ENCODE measurements at places on chromosomes 3 and 15. TPM values are rescaled to one million over a fixed set of nuclear protein-coding genes. Genes with fewer than 3 reads are reported as not detected.

- H3K27me3 ChIP-seq = no peaks in the 10 kb centered on the region
- peaks cover 89% of the 10 kb centered on the region for H3K4me1 ChIP-seq
- no peak overlapping the region for H3K4me3 ChIP-seq
Observed at GRCh38 chr15:67089217-67090193, 24.1 kb downstream of the SMAD3 start.

DNA sequence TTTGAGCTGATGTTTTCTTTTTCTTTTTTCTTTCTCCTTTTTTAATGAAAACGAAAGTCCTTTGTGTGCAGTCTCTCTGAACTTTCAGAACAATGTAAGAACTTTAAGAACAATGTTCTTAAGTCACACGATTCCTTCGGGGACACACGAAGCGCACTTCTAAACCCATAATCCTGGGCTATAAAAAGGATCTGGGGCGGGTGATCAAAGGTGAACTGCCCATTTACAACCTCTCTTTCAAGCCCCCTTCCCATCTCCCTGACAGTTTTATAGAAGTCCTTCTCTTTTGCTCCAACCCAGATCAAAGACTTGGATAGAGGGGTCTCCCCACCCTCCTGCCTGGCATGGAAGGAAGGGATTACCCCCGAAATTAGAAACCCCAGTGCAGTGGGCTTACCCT, 126.8 kb downstream of the BDH1 start:
- no peaks in the 10 kb centered on the region for H3K36me3 ChIP-seq
- DNase-seq = no peak
- no peak overlapping the region for H3K27ac ChIP-seq
- peaks cover 36% of the 10 kb centered on the region for H3K4me1 ChIP-seq

DNA sequence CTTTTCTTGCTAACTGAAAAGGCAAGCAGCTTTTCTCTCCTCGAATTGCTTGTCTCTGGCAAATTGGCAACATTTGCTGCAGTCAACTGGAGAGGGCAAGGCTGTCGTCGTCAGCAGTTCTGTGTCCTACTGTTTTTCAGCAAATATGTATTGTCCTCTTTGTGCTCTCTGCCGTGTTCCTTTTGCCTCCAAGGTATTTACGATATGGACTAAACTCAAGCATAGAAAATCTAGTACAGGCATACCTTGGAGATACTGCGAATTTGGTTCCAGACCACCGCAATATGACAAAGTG, 558 bp upstream of the SLC30A4 start:
- peak overlapping the region; percentile 85 for H3K4me3 ChIP-seq
- H3K27me3 ChIP-seq = no peaks in the 10 kb centered on the region
- no peaks in the 10 kb centered on the region for H3K36me3 ChIP-seq
- DNase-seq = no peak
- peak overlapping the region; percentile 91 for H3K27ac ChIP-seq
- peaks cover 30% of the 10 kb centered on the region for H3K4me1 ChIP-seq

DNA sequence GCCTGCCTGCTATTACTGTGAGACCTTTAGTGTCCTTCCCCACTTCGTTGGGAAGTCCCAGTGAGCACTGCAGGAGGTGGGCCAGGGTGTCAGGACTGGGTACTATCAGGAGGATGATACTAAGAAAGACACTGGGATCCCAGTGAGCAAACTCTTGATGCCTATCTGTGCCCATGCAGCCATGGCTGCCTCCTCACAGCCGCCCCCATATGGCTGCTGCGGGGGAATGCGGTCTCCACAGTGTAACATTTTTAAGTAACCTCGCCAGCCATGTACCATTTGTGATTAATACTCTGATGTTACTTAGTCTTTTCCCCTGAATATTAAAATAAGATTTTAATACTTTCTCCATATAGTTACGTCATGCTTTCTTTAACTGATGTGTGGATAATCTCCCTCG, 312.2 kb downstream of the RYR3 start:
- H3K27me3 ChIP-seq = no peaks in the 10 kb centered on the region
- no peak overlapping the region for H3K4me3 ChIP-seq
- H3K36me3 ChIP-seq = no peaks in the 10 kb centered on the region
- H3K4me1 ChIP-seq = no peaks in the 10 kb centered on the region
- no peak overlapping the region for H3K27ac ChIP-seq
- no peak for DNase-seq

GRCh38 chr15:83993591-83993990, 242.0 kb upstream of the GOLGA6L4 start:
- no peak overlapping the region for H3K27ac ChIP-seq
- H3K4me3 ChIP-seq = no peak overlapping the region
- no peak for DNase-seq

Gene ZNF620
- total RNA-seq = 3.4 TPM

DNA sequence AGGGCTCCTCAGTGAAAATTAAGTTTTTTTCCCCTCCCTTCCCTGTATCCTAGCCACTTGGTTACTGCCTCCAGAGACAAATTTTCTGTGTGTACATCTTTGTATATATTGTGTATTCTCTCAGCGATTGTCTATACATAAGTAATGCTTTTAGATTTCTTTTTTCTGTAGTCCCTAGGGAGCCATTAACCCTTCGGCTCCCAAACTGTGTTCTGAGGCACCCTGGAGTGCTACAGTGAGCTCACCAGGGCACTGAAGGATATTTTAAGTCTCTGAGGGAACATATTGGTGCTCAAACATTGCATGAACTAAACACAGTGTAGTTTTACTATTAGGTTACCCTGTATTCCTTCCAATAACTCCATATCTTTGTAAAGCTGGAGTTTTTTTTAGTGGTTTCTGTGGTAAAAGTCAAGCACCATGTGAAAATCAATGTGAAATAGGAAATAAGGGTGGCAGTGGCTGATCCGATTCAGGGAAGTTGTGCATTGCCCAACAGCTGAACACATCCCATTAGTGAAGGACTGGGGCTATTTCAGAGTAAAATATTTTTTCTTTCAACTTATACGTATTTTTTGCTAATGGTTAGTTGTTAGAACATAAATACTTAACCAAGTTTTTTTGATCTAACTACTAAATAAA, 43.0 kb downstream of the USP13 start:
- no peak overlapping the region for H3K27ac ChIP-seq
- H3K4me3 ChIP-seq = no peak overlapping the region
- no peaks in the 10 kb centered on the region for H3K27me3 ChIP-seq
- no peaks in the 10 kb centered on the region for H3K36me3 ChIP-seq

GRCh38 chr15:78208887-78209645, 25.3 kb downstream of the ACSBG1 start:
- peak; percentile 0 for DNase-seq
- peak overlapping the region; percentile 18 for H3K27ac ChIP-seq
- H3K27me3 ChIP-seq = peaks cover 8% of the 10 kb centered on the region

Gene ATP6V1A
- 22.3 TPM for total RNA-seq

Gene SKOR1
- total RNA-seq = 0.14 TPM

- H3K27ac ChIP-seq = no peak overlapping the region
- peaks cover 13% of the 10 kb centered on the region for H3K4me1 ChIP-seq
- H3K27me3 ChIP-seq = peaks cover 9% of the 10 kb centered on the region
- no peak overlapping the region for H3K4me3 ChIP-seq
- no peak for DNase-seq
Observed at GRCh38 chr15:70451821-70452653, 311.3 kb downstream of the UACA start.

GRCh38 chr3:28948685-28949084, 332.2 kb upstream of the RBMS3 start:
- no peaks in the 10 kb centered on the region for H3K27me3 ChIP-seq
- H3K4me3 ChIP-seq = no peak overlapping the region
- no peak for DNase-seq
- H3K36me3 ChIP-seq = no peaks in the 10 kb centered on the region
- no peaks in the 10 kb centered on the region for H3K4me1 ChIP-seq

- no peaks in the 10 kb centered on the region for H3K27me3 ChIP-seq
- H3K4me3 ChIP-seq = no peak overlapping the region
- H3K4me1 ChIP-seq = no peaks in the 10 kb centered on the region
- peaks cover 4% of the 10 kb centered on the region for H3K36me3 ChIP-seq
Observed at GRCh38 chr15:58856086-58856485, 77.4 kb downstream of the SLTM start.

DNA sequence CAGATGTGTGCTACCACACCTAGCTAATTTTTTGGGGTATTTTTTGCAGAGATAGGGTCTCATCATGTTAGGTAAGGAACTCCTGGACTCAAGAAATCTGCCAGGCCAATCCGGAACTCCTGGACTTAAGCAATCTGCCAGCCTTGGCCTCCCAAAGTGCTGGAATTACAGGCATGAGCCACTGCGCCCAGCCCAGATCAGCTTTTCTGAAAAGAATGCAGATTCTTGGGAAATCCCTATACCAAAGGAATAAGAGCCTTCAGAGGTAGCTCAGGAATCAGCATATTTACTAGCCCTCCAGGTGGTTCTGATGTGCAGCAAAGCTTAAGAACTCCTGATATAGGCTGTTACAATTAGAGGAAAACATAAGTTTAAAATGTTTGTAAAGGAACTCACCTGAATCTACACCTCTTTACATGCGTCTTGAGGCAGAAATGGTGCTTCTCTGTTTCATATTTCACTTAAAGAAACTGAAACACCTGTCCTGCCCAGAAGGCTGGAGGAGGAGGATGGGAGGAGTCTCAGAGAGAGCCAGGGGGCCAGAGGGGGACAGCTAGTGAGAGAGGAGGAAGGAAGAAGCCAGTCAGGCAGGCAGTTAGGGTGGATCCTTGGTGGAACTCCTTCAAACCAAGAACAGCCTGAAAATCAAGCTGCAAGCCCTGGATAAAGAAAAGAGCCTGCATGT, at the start of gene XCR1:
Gene XCR1 (minus strand): TSS at position 463 of the 685 bp plus-strand sequence. CDS start 5,536 bp downstream, outside the sequence.
- H3K4me1 ChIP-seq = peaks cover 3% of the 10 kb centered on the region
- no peak within 1 kb of the TSS for H3K4me3 ChIP-seq
- H3K27me3 ChIP-seq = no peaks in the 10 kb centered on the region
- H3K36me3 ChIP-seq = no peaks in the 10 kb centered on the region

- no peaks in the 10 kb centered on the region for H3K27me3 ChIP-seq
- H3K4me3 ChIP-seq = no peak overlapping the region
- H3K27ac ChIP-seq = no peak overlapping the region
- peaks cover 15% of the 10 kb centered on the region for H3K4me1 ChIP-seq
- H3K36me3 ChIP-seq = no peaks in the 10 kb centered on the region
Observed at GRCh38 chr15:60721707-60722106, 242.8 kb upstream of the ICE2 start.

Gene SETMAR
- total RNA-seq = 11.7 TPM

DNA sequence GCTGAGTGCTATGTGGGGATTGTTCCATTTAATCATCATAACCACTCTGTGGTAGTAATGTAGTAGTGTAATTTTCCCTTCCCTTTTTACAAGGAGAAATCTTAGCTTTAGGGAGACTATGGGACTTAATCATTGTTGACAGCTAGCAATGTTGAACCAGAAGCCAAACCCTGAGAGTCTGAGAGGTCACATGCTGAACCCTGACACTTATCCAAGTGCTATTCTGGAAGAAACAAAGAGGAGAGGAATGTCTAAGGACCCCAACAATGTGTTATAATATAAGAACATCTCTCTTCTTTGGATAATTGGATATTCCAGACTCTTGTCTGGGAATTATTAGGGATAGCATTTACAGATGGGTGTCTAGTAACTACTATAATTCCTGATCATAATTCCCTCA, 58.4 kb downstream of the GAP43 start:
- H3K27ac ChIP-seq = no peak overlapping the region
- DNase-seq = no peak
- no peaks in the 10 kb centered on the region for H3K27me3 ChIP-seq
- H3K4me3 ChIP-seq = no peak overlapping the region
- no peaks in the 10 kb centered on the region for H3K4me1 ChIP-seq
- H3K36me3 ChIP-seq = no peaks in the 10 kb centered on the region

GRCh38 chr3:137035631-137036030, 77.8 kb downstream of the IL20RB start:
- peaks cover 16% of the 10 kb centered on the region for H3K27me3 ChIP-seq
- no peak overlapping the region for H3K4me3 ChIP-seq
- no peaks in the 10 kb centered on the region for H3K36me3 ChIP-seq

Gene PP2D1
- total RNA-seq = not detected

Gene APOD
- total RNA-seq = 87.7 TPM

Data from heart right ventricle (tissue), 16 donors.